Esophagus squamous epithelium (tissue), 5 donors: ENCODE measurements at places on chromosomes 2 and 18. TPM values are rescaled to one million over a fixed set of nuclear protein-coding genes. Genes with fewer than 3 reads are reported as not detected.

EFR3B gene
- total RNA-seq, result 0.34 TPM

MAPK4 gene
- total RNA-seq, result 1.0 TPM

SFTPB gene
- total RNA-seq, result not detected

C18orf54 gene
- 1.6 TPM for total RNA-seq

RGPD3 gene
- total RNA-seq, result 0.18 TPM

LTBP1 gene
- total RNA-seq, result 69.4 TPM

RAB27B gene
- total RNA-seq, result 17.5 TPM

ST8SIA5 gene
- total RNA-seq, result not detected

LRP1B gene
- total RNA-seq, result 1.1 TPM

VAPA gene
- total RNA-seq, result 252 TPM

USP34 gene
- total RNA-seq, result 49.5 TPM

ZEB2 gene
- 56.5 TPM for total RNA-seq

ABHD1 gene
- not detected for total RNA-seq

CTIF gene
- 8.7 TPM for total RNA-seq

DUSP11 gene
- 48.2 TPM for total RNA-seq

GAL3ST2 gene
- total RNA-seq, result not detected

TANC1 gene
- total RNA-seq, result 36.6 TPM

CDH19 gene
- 3.6 TPM for total RNA-seq

IL37 gene
- not detected for total RNA-seq

LYG2 gene
- total RNA-seq, result not detected

ELP2 gene
- 29.8 TPM for total RNA-seq

IGFBP5 gene
- total RNA-seq, result 122 TPM

ARL4C gene
- 19.9 TPM for total RNA-seq

PLEKHH2 gene
- total RNA-seq, result 25.7 TPM

VWA3B gene
- total RNA-seq, result not detected

EML6 gene
- 3.4 TPM for total RNA-seq

GRB14 gene
- not detected for total RNA-seq

RAD51AP2 gene
- 0.53 TPM for total RNA-seq

PROC gene
- not detected for total RNA-seq

MPP4 gene
- total RNA-seq, result not detected

TUBA3E gene
- not detected for total RNA-seq
